CMK (cell line): ENCODE measurements at places on chromosomes 1 and 21.

DNA sequence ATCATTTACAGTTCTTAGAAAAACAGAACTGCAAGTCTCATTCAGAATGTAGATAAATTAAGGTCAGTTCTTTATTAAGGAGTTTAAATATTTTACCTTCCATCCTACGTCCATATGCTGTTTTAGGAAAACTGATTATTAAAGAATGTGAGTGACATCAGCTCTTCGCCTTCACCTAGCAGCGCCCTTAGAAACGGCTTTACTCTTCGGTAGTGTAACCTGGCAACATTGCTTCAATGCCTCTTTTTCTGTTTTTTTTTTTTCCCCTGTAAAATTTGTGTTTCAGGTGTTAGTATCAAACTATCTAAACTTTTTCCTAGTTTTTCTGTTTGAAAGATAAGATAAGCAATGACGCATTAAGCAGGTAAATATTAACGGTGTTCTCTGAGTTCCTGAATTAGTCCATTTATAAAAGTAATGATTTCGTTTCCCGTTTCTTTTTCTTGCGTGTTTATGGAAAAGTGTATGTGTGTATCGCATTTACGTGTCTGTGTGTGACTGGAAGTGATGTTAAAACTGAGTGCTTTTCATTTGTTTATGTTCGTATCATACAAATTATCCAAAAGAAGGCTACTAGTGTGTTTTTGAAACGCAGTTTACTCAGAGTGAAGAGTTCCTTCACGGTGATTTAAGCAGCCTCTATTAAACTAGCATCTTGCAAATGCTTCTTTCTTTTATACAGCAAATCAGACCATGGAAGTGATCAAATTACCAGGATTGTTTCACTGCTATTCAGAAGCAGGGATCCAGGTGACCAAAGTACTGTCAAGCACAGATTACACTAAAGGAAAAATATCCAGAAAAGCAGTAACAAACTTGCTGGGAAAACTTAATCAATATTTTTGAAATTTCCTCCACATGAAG is 139.0 kb downstream of the SDCCAG8 start:
- no peak for DNase-seq

- no peak for DNase-seq
Measured at GRCh38 chr1:1098681-1099421, 17.0 kb downstream of the C1orf159 start.

- DNase-seq = no peak
Measured at GRCh38 chr1:108316545-108316944, 72.7 kb upstream of the NBPF4 start.

GRCh38 chr1:98969798-98970490 is 34.7 kb downstream of the PLPPR5 start:
- no peak for DNase-seq

GRCh38 chr1:48233666-48234485 is 11.4 kb downstream of the SLC5A9 start:
- no peak for DNase-seq

DNA sequence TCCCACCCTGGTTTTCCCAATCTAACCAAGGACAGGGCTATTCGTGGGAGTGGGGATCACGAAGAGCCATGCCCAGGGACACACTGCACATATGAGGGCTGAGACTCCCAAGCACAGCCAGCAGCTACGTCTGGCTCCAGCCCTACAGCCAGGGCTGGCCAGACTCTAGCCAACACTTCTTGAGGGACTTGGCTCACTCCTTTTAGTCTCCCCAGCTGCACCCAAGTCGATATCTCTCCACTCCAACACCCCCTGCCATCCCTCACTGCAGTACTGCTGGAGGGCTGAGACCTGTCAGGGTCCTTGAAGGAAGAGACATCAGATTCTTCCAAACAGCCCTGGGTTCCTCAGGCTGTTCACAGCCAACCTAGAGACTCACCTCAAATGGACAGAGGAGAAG is 62.6 kb downstream of the CD46 start:
- no peak for DNase-seq

DNA sequence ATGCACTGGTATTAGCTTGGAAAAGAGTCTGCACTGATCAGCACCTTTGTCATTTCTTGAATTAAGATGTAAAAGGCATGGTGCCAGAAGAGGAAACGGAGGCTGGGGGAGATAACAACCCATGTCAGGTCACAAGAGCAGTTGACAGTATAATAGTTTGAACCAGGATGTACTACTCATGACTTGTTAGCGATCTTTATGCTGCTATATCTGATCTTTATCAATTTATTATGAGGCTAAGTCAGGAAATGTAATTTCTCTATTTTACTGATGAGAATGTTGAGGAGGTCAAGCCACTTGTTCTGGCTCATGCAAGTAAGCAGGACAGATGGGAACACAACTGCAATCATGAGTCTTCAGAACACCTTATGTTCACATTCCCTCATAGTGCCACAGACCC is 41.4 kb downstream of the RGS5 start:
- DNase-seq = no peak

DNA sequence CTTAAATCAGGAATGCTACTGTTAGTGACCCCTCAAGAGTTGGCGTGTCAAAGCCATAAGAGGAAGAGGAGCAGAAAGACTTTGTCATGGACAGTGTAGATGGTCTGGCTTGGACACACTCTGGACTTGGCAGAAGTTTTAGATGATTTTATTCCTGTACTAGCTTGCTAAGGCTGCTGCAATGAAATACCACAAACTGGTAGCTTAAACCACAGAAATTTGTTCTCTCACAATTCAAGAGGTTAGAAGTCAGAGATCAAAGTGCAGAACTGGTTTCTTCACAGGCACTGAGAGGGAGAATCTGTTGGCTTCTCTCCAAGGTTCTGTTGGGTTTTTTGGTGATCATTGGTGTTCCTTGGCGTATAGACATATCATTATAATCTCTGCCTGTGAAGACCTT is 869.8 kb upstream of the B3GALT2 start:
- DNase-seq = no peak
